Thymus (tissue), 14 donors: ENCODE measurements at places on chromosomes 5 and 9. TPM values are rescaled to one million over a fixed set of nuclear protein-coding genes. Genes with fewer than 3 reads are reported as not detected.

Gene DAB2IP
- total RNA-seq: 8.2 TPM

GRCh38 chr5:10663489-10664179, 97.4 kb downstream of the DAP start:
- no peak for DNase-seq

DNA sequence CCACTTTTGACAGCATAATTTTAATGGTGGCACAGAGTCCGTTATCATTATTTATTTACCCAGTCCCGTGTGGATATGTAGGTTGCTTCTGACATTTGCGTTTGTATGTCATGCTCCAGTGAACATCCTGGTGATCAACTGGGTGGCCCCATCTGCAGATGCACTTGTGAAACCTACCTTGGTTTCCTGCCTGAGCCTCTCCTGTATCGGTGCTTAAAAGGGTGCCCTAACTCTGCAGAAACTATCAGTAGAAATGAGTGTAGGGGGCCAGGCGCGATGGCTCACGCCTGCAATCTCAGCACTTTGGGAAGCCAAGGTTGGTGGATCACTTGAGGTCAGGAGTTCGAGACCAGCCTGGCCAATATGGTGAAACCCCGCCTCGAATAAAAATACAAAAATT, 92.1 kb upstream of the IER5L start:
- no peak for DNase-seq

- DNase-seq: no peak
Observed at GRCh38 chr5:96509316-96509715, 76.3 kb upstream of the PCSK1 start.

DNA sequence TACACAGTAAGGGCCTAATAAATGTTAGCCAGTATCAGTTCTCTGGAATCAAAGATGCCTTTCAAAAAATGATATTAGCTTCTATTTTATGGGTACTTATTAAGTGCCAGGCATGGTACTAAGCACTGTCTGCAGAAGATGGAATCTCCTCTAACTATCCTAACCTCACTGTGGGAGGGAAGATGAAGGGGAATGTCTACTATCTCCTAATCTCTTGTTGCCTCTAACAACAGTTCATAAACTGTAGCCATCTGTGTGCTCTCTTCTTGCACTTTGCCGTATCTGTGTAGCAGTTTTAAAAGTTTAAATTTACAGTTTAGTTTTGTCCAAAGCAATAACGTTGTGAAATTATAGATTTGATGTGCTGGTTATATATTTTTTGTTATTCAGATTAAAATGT, 99.6 kb upstream of the CCDC112 start:
- no peak for DNase-seq
